ENCODE measurements at places on chromosomes 5 and 9.

GRCh38 chr5:52844885-52845284 is 57.2 kb downstream of the ITGA1 start:
- DNase-seq = no peak

DNA sequence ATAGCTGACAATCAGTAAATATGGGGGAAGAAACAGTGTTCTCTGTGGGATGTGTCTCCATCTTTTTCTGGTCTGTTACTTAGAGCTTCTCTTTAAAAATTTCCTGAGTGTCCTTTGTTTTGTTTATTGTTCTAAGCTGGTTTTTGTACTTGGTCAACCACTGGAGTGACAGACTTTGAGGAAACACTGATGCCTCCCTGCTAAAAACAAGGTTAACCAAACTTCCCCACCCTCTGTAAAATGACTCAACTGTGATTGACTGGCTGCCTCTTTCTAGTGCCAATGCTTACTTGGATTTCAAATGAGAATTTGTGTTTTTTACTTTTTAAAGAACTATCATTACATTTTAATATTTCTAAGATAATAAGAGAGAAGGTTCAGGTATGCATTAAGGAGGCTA is 65.1 kb upstream of the SPINK5 start:
- DNase-seq = no peak

- no peak for DNase-seq
Observed at GRCh38 chr5:179368806-179369529, 23.7 kb upstream of the ADAMTS2 start.

DNA sequence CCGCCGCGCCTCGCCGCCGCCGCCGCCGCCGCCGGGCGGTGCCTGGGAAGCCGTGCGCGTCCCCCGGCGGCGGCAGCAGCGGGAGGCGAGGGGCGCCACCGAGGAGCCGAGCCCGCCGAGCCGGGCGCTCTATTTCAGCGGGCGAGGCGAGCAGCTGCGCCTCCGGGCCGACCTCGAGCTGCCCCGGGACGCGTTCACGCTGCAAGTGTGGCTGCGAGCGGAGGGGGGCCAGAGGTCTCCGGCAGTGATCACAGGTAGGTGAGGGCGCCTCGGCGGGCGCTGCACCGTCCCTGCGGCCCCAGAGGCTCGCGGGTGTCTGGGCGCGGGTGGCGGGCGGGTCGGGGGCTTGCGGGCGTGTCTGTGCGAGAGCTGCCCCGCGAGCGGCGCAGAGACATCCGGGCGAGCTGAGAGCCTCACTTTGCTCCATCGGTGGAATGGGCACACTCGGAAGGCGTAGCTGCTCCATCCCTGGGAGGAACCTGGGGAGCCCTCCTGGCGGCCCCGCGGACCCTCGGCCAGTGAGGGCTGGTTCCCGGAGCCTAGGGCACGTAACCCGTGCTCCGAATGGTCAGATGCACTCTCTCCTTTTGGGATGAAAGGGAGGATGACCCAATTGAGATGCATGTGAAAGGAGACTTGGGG is 864 bp downstream of the PAPPA start:
- DNase-seq = no peak

DNA sequence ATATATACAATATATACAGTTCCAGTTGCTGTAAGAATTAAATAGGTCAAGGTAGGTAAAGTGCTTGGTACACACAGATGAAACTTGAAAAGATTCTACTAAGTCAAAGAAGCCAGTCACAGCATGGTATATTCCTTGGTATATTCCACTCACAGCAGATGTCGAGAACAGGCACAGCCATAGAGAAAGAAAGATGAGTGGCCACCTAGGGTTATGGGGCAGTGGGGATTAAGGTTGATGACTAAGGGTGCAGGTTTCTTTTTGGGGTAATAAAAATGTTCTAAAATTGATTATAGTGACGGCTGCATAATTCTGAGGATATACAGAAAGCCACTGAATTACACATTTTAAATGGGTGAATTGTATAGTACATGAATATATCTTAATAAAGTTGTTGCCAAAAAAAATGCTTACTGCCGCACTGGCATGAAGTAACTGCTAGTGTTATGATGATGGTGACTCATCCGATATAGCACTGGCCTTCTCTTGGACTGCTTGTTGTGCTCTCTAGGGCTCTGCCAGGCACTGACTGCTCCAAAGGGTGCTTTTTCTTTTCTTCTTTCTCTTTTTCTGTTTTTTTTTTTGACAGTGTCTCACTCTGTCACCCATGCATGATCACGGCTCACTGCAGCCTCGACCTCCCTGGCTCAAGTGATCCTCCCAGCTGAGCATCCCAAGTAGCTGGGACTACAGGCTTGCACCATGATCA is 23.5 kb downstream of the TBC1D2 start:
- no peak for DNase-seq

DNA sequence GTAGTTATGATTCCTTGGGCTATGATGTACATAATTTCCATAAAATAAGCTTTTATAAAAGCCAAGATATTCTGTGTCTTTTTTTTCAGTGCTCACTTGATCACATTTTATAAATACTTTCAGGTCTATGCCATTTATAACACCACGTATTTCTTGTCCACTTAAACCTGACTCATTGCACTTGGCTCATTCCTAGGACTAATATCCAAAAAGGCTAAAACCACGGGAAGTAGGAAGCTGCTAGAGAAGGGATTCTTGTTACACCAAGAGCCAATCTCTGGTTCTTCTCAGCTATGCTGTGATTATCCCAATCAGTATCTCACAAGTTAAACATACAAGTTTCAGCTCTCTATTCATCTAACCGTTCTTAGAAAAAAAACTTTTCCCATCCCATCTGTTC is 80.4 kb upstream of the CDH6 start:
- DNase-seq = no peak

GRCh38 chr5:152556784-152557183 is 151.7 kb upstream of the NMUR2 start:
- DNase-seq = no peak

- peak; percentile 55 for DNase-seq
Observed at GRCh38 chr9:109098171-109098959, 21.4 kb downstream of the TMEM245 start.

GRCh38 chr9:6079386-6079785 is 64.0 kb upstream of the RANBP6 start:
- no peak for DNase-seq

- DNase-seq = no peak
Observed at GRCh38 chr5:31346896-31347551, 153.5 kb downstream of the CDH6 start.

DNA sequence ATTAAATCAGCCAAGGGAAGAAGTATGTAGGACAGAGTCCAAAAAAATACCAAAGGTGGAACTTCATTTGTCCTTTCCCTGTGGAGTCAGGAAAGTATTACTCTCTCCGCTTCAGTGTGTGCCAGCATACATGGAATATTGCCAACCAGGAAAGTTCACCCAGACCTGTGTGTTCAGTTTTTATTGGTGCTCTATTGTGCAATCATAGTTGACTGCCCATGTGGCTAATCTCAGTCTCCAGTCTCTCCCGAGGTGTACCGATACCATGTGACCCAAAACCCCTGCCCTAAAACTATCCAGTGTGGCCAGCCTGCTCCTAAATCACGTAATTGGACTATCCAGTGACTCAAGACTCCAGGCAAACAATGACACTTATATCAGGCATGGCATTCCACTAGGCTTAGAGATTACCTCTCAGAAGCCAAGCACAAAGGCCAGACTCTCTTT is 38.8 kb downstream of the NFX1 start:
- no peak for DNase-seq

DNA sequence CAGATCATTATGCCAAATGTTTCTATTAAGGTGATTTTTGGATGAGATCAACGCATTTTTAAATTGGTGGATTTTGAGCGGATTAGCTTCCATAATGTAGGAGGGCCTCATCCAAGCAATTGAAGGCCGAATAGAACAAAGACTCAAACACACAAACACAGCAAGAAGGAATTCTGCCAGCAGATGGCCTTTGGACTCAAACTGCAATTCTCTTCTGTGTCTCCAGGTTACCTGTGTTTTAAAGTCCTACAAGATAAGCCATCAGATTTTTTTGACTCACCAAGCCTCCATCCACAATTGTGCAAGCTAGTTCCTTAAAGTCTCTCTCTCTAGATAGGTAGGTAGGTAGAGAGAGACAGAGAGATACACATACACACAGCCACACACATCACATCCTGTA is 25.5 kb downstream of the CDH6 start:
- DNase-seq = no peak

DNA sequence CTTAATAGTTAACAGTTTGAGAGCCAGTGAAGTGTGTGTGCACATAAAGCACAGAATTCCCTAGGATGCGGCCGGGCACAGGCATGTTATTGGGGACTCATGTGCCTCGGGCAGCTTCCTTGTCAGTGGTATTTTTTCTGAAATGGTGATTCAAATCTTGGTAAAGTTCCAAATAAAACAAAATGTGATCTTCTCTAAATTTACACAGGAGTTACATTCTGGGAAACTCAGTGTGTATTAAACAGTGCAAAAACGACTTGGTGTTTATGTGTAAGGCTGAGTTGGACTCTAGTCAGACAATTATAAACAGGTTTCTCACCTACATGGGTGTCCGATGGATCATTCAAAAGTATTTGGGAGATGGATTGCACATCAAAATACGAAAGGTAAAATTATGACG is 48.9 kb downstream of the BOD1 start:
- no peak for DNase-seq

DNA sequence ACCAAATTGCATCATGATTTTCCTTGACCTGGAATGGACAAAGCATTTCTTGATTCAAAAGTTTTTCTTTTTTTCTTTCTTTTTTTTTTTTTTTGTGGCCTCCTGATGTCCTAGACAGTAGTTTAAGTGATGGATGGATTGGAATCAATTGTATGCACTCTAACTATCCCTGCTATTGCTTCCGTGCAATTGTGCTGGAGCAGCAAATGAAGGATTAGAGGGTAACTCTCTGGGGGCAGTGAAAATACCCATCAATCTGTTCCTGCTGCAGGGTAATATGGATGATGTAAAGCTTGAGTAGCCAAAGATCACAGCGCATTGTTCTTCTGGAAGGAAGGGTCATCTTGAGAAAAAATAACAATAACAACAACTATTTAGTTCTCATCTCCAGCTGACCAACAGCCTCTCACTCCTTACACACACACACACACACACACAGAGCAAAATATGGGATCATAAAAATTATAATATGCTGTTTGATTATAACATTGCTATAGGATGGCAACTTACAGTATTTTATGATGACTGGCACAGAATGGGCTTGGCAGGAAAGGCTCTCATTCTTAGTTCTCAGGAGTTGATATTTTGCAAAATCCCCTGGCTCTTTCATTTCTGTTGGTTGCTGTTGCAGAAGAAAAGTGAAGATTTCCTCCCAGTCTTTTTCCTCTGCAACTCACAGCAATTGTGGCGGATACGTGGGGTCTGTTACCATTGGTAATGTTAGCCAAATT is 160.9 kb upstream of the DMAC1 start:
- DNase-seq = no peak

DNA sequence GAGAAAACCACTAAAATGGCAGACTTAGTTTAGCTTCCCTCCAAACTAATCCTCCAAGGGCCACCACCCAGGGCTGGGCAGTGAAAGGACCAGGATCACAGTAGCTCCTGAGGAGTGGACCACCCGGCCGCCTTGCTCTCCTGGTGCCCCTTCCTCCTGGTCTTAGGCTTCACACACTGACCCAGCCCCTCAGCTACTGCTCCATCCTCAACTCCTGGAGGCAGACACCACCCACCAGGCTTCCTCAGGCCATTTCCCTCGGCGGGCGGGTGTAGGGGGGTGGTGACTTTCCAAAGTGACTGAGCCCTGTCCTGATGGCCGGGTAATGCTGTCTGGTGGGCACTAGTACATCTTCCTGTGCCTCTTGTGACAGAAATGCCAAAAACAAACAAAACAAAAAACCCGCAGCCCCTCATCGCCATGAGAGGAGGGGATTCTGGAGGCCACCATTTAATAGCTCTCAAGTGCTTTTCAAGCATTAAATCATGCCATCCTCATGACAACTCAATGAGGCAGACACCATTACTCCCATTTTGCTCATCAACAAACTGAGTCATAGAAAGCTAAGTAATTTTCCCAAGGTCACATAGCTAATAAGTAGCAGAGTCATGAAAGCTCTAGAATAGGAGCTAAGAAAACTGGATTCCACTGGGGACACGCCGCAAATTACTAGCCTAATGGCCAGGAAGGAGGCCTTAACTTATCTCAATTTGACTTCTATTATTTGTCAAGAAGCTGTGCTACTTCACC is 91.3 kb upstream of the LRRTM2 start:
- no peak for DNase-seq

DNA sequence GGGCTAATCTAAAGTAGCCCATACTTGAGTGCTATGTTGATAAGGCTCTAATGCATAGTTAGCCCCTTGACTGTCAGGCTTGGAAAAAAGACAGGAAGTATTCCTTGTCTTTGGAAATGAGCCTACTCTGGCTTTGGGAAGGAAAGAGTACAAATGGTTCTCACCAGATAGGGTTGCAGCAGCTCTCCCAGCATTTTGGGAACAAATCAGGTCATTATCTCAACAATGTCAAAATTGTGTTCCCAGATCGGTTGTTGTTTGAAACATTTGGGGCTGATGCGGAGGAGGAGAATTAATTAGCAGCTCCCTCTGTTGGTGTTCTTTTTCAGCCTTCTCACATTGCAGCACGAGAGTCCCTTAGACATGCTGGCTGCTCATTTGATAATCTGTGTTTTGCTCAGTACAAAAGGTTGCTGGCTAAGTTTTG is 294.7 kb upstream of the DMRT1 start:
- no peak for DNase-seq

GRCh38 chr5:176447591-176447977 is 601 bp upstream of the FAF2 start:
- no peak for DNase-seq

DNA sequence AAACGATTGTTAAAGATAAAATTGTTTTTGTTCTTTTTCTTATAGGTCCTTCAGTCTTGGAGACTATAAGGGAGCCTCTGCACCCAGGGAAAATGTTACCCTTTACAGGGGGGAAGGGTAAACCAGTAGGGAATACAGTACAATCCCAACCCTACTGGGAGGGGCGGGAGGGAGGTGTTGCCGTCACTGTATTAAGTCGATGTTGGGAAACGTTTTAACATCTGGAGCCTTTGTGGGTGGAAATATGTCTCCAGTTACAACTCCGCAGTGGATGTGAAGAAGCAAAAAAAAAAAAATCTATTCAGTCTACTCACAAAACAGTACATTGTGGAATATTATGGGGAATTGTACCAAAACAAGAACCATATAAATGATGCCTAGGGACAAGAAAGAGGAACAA is 47.2 kb upstream of the FCHO2 start:
- no peak for DNase-seq

- DNase-seq = no peak
Observed at GRCh38 chr9:90843525-90843924, 41.9 kb downstream of the SYK start.

- no peak for DNase-seq
Observed at GRCh38 chr5:134005417-134006061, 764 bp upstream of the VDAC1 start.
